ENCODE measurements at places on chromosomes 7 and 10.

DNA sequence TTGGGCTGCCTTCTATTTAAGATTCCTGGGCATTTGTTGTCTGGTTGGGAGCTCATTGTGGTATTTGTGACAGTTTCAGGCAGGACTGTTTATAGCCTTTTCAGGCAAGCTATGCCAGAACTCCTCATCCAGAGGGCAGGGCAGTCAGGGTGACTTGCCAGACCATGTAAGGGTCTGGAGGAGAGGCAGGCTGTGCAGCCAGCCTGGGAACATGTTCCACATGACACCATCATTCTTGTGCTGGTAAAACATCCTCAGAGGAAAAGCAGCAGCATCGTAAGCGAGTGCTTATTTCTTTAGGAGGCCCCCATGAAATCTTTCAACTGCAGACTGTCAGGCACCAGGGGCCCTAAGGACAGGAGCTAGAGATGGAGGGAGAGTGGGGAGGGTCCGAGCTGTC is 44.0 kb upstream of the SORBS1 start:
- peak; percentile 21 for DNase-seq

GRCh38 chr10:9636216-9636615 is 1381.5 kb upstream of the CELF2 start:
- no peak for DNase-seq

GRCh38 chr7:105261689-105262088 is 127.0 kb downstream of the SRPK2 start:
- no peak for DNase-seq

DNA sequence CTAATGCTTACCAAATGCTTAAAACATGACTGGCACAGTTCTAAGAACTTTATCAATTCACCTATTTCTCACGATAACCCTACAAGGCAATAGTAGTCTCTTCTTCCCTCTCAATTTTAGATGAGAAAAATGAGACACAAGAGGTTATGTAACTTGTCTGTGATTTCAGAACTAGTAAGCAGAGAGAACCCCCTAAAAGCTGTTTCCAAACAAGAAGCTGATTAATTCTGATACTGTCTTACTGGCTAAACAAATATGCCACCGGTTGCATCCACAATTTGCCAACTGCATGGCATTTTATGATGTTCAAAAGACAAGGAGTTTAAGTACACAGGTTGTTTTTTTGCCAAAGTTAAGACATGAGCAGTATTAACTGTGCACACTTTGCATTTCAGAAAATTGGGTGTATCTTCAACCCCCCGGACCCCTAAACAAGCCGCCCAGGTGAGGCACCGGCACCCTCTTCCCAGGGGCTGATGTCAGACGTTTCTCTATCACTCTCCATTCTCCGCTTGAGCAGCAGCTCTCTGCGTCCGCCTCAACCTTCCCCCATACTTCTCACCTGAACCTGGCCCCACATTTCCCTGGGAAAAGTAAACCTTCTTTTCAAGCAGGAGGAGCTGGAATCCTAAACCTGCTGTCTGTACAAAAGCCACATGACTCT is 21.7 kb downstream of the RSU1 start:
- DNase-seq = no peak

DNA sequence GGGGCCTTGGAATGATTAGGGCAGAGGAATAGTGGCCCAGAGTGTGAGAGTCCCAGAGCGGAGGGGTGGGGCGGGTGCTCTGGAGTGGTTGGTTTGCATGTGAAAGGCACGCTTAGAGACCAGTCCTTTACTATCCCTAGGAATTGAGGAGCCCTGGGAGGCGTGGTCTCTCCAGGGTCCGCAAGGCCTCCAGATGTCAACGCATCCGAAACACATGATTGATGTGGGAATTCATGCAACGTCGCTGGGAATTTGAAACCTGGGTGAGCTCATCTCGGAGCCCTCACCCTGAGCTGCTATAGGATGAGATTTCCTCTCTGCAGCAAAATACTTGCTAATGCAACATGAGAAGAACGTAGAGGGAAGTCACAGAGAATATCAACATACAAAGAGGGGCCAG is 51.2 kb downstream of the NPTX2 start:
- DNase-seq = no peak

DNA sequence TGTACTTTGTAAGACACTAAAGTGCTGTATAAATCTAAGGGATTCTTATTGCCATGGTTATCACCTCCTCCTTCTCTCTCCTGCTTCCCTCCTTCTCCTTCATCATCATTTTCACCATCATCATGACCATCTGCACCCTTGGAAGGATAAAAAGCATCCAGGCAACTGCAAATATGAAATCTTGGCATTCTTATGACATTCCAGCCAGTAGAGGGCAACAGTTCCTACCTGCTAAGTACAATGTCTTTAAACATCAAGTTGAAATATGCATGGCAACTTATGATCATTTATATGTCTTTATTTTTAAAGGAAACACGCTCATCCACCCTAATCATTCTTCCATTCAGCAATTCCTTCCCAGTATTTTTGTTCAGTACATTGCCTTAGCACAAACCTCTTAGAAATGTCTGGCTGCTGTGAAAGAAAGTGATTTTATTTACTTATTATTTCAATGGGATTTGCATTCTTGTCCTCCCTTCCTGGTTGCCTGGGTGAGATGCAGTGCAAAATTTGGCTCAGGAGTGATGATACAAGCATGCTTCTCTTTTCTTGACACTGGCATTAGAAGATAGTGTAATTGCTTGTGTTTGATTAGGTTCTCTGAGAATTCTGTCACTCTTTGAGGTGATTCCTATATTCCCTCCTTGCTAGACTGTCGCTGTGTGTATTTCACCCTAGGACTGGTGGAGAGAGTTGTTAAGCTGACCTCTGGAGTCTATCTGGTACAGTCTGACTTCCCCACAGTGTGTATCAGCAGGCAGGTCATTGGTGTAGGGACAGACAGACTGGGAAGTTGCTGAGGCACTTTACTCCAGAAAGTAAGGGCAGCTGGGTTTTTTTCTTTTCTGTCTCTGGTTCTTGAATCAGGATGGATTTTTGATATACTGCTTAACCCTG is 188.5 kb upstream of the BMPER start:
- DNase-seq = no peak

- DNase-seq = no peak
Observed at GRCh38 chr7:80411621-80412020, 100.2 kb downstream of the GNAT3 start.

- no peak for DNase-seq
Observed at GRCh38 chr7:28161331-28161730, 19.3 kb downstream of the JAZF1 start.

All from ovary (tissue), 10 donors.